ENCODE measurements at places on chromosomes 2 and 18.

GRCh38 chr2:10810202-10811161 is 2.1 kb downstream of the PDIA6 start:
- no peak for DNase-seq

DNA sequence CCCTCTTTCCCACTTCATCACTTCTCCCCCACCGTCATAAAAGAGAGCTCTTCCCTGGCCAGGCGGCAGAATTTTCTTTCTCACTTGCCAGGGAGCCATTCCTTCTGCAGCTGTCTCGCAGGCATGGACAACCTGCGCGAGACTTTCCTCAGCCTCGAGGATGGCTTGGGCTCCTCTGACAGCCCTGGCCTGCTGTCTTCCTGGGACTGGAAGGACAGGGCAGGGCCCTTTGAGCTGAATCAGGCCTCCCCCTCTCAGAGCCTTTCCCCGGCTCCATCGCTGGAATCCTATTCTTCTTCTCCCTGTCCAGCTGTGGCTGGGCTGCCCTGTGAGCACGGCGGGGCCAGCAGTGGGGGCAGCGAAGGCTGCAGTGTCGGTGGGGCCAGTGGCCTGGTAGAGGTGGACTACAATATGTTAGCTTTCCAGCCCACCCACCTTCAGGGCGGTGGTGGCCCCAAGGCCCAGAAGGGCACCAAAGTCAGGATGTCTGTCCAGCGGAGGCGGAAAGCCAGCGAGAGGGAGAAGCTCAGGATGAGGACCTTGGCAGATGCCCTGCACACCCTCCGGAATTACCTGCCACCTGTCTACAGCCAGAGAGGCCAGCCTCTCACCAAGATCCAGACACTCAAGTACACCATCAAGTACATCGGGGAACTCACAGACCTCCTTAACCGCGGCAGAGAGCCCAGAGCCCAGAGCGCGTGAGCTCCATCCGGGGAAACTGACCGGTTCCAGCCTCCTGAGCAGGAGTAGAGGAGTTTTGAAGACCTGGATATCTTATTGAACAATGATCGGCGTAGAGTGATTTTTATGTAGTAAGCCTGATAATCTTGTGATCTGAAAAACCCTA is at the start of gene MSGN1:
Gene MSGN1, plus strand, starts transcription at position 65 of the 850 bp plus-strand sequence. Its CDS starts 59 bp downstream, at position 124.
- DNase-seq = no peak

GRCh38 chr18:77177009-77177408 is 44.4 kb upstream of the MBP start:
- no peak for DNase-seq

GRCh38 chr2:202758604-202759003 is 113.0 kb downstream of the ICA1L start:
- DNase-seq = no peak

All from amygdala (tissue), 56 donors.